CD4-positive, alpha-beta memory T cell (primary cell): ENCODE measurements at places on chromosomes 1 and 21. TPM values are rescaled to one million over a fixed set of nuclear protein-coding genes. Genes with fewer than 3 reads are reported as not detected.
A peak's percentile ranks its signal among the peaks of the same experiment; 100 is the strongest.

DNA sequence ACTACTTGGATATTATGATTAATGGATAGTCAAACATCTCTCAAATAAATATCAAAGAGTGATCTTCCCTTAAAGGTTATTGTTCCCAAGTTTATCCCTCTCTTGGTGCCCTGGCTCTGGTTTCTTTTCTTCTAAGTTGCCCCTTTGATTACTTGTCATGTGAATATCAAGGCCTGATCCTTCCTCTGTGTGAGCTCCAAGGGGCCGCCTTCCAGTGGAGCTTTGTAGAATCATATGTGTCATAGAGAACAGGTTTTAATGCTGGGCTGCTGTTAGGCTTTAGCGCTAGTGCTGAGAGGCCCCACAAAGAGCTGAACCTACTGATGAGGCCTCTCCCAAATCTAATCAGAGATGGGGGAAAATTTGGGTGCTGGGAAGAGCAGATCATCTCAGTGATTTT is 25.5 kb downstream of the UCK2 start:
- DNase-seq: no peak

GRCh38 chr1:160007577-160008200 is 24.1 kb downstream of the PIGM start:
- DNase-seq: peak; percentile 22

DNA sequence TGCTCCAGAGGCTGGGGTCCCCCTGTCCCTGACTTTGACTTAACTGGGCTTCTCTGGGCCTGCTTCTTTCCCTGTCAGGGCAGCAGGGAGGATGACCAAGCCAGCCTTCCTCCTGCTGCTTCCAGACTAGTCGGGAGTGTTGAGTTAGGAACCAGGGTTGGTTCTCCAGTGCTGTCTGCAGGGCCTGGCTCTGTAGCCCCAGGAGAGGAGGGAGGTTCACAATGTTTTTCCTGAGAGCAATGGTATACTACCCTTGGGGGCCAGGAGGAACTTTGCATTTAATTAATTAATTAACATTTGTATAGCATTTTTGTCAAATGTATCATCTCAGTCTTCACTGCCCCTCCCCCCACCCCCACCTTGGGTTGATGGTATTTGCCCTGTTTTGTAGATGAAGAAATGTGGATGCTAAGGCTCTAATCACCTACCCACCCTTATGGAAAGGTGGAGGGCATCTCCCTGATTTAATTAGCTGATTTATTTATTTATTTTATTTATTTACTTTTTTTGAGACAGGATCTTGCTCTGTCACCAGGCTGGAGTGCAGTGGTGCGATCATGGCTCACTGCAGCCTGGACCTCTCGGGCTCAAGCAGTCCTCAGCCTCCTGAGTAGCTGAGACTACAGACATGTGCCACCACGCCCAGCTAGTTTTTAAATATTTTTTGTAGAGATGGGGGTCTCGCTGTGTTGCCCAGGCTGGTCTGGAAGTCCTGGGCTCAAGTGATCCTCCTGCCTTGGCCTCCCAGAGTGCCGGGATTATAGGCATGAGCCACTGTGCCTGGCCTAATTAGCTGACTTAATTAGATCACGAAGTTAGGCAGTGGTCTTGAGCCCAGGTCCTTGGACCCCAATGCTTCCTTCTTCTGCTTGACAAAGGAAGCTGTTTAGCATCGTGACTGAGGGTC is 6.6 kb downstream of the H6PD start:
- DNase-seq: no peak

- no peak for DNase-seq
Measured at GRCh38 chr1:27192039-27192529, 37.2 kb upstream of the SLC9A1 start.

GRCh38 chr1:84892705-84893618 is at the start of gene LPAR3:
Gene LPAR3 (minus strand): TSS chr1:84893206. CDS start chr1:84866120, 27,086 bp downstream.
- no peak for DNase-seq

- DNase-seq: no peak
Measured at GRCh38 chr1:236604905-236605806, 840 bp upstream of the HEATR1 start.

DNA sequence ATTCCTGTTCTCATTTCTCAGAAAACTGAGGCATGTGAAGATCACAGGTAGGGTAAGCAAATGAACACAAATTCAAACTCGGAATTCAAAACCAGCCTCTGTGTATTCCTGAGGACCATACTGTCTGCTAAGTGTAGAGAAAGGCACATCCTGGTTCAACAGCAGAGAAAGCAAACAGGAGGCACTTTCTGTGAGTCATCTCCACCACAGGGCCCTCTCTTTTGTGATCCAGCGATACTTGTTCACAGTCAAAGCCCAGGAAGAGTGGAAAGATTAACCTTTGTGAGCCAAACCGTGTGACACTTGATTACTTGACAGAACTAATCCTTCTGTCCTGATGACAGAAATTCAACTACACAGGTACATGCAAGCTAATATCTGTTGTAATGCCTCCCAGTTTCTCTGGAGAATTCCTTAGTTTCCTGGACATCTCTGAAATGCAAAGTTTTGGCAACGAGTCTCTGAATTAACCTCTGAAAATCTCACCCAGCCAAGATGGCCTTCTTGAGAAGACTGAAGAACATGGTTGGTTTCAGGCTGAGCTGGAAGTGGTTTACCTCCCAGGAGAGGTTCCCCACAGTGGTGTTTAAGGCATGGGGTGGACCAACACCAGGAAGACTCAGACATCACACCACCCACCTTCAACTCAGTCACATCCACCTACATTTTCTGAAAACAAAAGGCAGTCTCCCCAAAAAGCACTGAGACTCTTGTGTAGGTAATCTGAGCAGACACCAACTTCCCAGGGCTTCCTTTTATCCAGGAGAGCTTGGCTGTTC is 98.2 kb upstream of the ERG start:
- no peak for DNase-seq

DNA sequence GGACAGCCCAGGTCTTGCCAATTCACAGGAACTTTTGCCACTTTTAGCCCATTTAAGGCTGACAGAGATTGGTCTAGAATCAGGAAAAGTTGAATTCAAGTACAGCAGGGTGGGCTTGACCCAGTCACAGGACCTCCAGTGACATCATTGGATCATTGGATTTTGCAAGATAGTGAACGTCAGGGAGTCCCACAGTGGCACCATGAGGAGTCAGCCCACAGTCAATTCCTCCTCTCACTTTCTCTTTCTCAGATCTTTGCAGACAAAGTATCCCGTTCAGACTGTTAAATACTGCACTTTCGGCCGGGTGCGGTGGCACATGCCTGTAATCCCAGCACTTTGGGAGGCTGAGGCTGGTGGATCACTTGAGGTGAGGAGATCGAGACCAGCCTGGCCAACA is 57.9 kb upstream of the TLR5 start:
- DNase-seq: no peak

GRCh38 chr21:44407493-44407892 is 47.8 kb upstream of the LRRC3 start:
- DNase-seq: peak; percentile 20

DNA sequence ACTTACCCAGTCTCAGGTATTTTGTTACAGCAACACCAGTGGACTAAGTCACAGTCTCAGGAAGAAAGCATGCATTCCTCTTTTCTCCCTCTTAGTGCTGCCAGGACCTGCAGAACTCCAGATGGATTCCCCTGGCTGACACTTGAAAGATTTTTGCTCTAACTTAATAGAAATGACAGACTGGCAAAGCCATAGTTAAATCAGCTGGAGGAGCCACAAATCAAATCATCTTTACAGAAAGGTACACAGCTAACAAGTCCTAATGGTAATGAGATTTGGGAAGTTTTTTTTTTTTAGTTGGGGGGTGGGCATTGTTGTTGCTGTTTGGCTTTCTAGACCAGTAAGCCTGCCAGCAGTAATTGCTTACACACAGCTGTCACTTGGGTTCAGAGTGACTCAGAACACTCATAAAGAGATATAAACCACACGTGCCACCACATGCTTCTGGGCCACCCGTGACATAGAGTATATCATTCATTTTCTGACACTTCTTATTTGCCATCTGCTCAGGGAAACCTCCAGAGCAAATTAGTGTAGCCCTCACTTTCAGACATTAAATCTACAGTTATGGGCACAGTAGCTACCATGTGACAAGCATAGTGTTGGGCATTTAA is 72.4 kb downstream of the FH start:
- no peak for DNase-seq

DNA sequence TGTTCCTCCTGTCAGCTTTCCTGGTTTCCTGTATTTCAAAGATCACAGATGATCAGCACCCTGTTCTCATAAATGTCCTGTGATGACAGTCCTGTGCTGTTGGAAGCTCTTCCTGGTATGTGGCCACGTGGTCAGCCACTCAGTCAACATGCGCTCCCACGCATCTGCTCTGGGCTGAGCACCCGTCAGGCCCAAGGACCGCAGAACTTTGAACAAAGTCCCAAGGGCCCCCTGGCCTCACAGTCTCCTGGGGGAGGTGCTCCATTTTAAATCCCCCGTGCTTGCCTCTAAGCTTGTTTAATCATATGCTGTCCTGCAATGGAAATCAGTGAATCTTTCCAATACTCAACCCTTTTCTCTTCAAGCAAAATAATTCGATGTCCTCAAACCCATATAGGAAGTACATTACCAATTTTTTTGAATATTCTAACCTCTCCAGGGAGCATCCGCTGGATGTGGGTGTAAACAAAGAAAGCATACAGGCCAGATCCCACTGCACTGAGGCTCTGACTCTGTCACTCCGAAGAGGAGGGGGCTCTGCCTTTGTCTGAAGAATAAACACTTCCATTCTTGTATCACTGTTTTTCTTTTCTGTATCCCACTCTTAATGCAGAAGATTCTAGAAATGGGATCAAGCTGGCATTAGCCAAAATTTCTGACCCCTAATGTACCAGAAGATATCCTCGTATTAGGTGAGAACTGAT is 250.3 kb downstream of the SDCCAG8 start:
- DNase-seq: no peak

DNA sequence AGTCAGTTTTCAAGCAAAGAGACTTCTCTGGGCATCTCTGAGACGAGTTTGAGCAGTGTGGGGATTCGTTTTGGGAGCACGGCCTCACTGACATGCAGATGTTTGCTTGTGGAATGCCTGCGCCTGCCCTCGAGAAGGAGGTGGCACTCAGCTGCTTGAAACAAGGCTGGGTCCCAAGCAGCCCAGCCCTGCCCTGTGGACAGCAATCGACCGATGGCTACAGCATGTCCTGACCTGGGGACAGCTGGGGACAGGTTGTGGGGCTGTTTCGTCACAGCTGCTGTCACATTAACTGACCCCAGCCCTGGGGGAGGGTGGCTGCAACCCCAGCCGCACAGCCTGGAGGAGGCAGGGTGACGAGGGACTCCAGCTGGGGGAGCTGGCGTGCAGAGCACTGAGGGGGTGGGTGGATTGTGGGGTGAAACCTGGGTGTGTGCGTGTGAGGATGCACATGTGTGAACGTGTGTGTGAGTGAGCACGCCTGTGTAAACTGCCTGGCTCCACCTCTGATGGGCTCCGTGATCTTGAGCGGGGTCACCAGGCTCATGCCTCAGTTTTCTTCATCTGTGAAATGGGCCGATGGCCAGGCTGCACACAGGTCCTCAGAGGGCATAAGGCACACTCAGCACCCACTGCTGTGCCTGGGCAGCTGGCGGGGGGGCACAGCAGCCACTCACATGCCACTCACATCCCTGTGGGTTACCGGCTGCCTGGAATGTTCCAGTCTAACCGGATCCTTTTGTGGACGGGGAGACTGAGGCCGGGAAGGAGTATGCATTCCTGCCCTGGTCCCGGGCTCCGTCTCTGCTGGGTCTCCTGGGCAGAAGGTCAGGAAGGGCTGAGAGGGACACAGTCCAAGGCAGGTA is 49.3 kb downstream of the COL18A1 start:
- no peak for DNase-seq

GRCh38 chr1:46506470-46507219 is 17.0 kb downstream of the DMBX1 start:
- DNase-seq: no peak

GRCh38 chr1:42359466-42359865 is 21.1 kb upstream of the RIMKLA start:
- DNase-seq: no peak

GRCh38 chr1:206725109-206725963 is 40.6 kb downstream of the MAPKAPK2 start:
- DNase-seq: peak; percentile 54

GRCh38 chr1:21051177-21051825 is 125.4 kb downstream of the EIF4G3 start:
- DNase-seq: no peak

GRCh38 chr1:25451908-25452307 is 21.2 kb downstream of the MACO1 start:
- no peak for DNase-seq

DNA sequence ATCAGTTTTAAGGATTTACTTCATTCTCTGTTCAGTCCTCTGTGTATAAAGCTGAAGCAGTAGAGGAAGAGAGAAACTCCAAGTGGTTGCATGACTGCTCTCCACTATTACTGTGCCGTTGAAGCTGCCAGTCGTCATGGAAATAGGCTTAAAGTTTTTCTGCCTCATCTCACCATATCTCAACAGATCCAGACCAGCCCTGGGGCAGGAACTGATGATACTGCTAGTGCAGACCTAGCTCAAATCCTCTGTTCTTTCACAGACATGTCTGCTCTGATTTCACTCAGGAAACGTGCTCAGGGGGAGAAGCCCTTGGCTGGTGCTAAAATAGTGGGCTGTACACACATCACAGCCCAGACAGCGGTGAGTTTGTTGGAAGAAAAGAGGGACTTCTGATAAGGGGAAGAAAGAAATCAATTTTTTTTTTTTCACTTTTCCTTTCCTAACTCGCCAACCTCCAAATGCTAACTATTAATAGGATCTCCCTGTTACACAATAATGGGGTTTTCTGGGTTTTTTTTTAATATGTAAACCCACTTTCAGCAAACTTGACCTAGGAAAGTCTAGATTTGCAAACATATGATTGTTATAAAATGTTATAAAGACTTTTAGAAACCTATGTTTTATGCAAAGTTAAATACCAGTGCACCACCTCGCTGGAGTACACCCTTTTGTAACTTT is 22.2 kb upstream of the STRIP1 start:
- DNase-seq: no peak

GRCh38 chr1:99474350-99474893 is 171.5 kb upstream of the PALMD start:
- no peak for DNase-seq

- no peak for DNase-seq
Measured at GRCh38 chr1:8873001-8873400, 5.5 kb downstream of the ENO1 start.

DNA sequence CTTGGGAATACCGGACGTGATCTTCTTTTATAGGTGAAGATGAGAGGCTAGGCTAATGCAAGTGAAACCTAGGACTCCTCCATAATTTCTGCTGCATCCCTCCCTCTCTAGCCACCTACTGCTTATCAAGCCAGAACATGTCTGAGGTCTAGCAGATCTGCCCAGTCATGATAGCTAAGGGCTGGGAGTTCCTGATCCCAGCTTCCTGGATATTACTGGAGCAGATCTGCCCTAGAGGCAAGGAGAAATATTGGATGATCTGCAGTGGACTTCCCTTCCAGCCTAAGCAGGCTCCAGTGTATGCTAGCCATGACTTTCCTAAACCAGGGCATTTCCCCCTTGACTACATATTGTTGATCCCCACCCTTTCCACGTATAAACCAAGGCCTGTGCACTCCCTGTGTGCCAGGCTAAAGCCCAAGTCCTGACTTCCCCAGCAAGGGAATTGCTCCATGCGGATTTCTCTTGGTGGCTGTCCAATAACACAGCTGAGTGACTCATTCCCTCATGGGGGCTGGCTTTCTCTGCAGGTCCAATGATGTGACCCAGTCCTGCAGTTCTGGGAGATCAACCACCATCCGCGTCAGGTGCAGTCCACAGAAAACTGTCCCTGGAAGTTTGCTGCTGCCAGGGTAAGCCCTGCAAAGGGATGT is 15.5 kb upstream of the SARS1 start:
- DNase-seq: no peak

GSTM5 gene
- not detected for total RNA-seq

PAPPA2 gene
- total RNA-seq: not detected

NEK7 gene
- total RNA-seq: 56.9 TPM

CAPN9 gene
- total RNA-seq: not detected

LYPD8 gene
- not detected for total RNA-seq

LMOD1 gene
- not detected for total RNA-seq
